HFF-Myc (cell line): ENCODE measurements at places on chromosomes 12 and 14.
A peak's percentile ranks its signal among the peaks of the same experiment; 100 is the strongest.

DNA sequence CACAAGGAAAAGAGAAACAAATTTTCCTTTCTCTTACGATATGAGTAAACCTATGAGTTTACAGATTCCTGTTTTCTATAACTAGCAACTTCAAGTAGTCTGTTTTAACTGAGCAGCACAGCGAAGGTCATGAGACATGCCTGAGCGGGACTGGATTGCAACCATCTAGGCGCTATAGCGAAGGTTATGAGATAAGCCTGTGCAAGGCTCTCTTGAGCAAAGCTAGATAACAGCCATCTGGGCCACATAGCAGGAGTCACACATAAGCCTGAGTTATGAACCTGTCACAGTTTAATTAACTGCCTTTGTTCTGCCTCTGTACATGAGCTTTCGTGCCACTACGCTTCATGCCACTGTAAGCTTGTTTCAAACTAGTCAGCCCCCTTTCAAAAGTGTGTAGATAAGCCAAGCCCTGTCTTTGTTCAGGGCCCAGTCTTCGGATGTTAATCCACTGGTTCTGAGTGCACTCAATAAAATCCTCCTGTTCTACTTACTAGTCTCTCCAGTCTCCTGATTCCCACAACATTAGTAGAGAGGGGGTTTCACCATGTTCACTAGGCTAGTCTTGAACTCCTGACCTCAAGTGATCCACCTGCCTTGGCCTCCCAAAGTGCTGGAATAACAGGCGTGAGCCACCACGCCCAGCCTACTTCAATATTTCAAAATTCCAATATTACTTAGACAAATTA lies 47.1 kb downstream of the SEC23A start:
- DNase-seq: no peak

DNA sequence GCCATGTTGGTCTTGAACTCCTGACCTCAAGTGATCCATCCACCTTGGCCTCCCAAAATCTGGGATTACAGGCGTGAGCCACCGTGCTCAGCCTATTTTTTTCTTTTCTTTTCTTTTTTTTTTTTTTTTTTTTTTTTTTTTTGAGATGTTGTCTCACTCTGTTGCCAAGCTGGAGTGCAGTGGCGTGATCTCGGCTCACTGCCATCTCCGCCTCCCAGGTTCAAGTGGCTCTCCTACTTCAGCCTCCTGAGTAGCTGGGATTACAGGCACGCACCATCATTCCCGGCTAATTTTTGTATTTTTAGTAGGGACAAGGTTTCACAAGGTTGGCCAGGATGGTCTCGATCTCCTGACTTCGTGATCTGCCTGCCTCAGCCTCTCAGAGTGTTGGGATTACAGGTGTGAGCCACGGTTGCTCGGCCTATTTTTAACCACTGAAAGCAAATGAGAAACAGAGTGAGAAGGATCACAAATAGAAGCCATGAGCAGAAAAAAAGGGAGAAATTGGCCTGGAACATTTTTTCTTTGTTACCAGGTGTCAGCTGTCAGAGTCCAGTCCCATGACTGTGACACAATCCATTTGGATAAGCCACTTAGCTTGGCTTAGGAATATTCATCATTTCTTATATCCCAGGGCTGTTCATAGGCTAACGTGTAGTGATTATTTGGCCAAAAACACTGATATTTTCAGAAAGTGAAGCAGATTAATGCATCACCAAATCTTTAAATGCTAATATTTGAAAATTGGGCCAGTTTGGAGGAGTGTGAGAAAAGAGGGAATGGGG lies 7.9 kb upstream of the NFKBIA start:
- DNase-seq: no peak

GRCh38 chr12:6765634-6766581 lies at the start of gene PTMS:
PTMS (plus strand) TSS chr12:6766363; CDS start chr12:6766706, 343 bp downstream.
- DNase-seq: peak; percentile 83

DNA sequence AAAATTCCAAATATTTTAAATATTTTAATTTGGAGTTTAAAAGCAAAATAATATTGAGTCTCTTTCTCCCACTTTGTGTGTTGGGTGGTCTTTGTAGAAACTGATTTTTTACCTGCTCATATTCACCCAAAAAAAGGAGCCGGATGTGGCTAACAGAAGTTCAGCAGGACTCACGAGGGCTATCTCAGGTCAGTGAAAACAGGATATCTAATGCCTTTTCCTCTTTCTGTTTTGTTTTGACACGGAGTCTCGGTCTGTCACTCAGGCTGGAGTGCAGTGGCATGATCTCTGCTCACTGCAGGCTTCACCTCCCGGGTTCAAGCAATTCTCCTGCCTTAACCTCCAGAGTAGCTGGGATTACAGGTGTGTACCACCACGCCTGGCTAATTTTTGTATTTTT lies 30.8 kb downstream of the COA8 start:
- no peak for DNase-seq

- no peak for DNase-seq
Measured at GRCh38 chr14:55026441-55026792, 482 bp downstream of the WDHD1 start.

GRCh38 chr12:87866578-87867292 lies 162.5 kb downstream of the C12orf50 start:
- DNase-seq: peak; percentile 27

DNA sequence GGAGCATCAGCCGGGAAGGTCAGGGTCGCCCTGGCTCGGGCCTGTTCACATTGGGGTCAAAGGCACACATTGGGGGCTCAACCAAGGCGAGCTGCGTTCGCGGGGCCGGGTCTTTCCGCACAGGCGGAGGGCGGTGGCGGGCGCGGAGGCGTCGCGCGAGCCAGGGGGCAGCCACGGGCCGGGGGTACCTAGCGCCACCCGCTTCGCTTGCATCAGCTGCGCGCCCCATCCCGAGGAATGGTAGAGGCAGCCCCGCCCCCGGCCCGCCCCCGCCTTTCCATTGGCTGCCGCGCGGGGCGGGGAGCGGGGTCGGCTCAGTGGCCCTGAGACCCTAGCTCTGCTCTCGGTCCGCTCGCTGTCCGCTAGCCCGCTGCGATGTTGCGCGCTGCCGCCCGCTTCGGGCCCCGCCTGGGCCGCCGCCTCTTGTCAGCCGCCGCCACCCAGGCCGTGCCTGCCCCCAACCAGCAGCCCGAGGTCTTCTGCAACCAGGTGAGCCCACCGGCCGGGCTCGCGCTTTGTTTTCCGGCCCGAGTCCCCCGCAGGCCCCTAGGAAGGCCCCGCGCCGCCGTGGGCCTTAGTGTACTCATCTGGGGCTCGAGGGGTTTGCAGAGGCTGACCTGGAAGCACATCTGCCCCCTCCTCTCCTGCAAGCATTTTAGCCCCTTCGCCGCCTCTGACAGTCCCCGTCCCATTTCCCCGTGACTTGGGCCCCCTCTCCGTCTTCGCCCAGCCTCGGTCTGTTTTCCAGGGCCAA lies at the start of gene ALDH2:
ALDH2 (plus strand) TSS at position 326 of the 754 bp plus-strand sequence; CDS start at position 376, 50 bp downstream.
- no peak for DNase-seq

DNA sequence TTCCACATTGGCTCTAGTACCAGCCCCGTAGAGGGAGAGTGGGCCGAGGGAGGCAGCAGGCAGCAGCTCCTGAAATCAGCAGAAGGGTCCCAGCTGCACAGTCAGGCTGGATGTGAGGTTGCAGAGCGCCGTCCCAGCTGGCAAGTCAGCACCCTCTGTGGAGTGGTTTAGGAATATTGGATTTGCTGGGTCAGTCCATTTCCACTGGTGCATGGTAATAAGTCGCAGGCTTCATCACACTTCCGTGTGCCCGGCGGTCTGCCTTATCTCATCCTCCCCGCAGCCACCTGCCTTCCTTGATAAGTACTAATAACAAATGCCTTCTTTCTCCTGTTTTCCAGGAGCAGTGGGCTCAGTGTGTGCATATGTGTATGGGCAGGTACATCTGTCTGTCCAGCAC lies 112.9 kb downstream of the TSPAN9 start:
- no peak for DNase-seq

DNA sequence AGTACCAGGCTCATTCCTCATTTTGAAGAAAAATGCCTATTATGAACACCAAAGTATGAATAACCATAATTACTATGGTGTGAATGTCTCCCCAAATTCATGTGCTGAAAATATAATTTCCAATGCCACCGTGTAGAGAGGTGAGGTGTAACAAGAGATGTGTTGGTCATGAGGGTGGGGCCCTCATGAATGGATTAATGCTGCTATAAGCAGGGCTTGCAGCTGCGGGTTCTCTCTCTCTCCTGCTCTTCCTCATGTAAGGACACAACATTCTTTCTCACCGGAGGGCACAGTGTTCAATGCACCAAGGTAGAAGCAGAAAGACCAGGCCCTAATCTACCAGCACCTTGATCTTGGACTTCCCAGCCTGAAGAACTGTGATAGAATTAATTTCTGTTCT lies 70.0 kb downstream of the TMTC1 start:
- no peak for DNase-seq

- DNase-seq: no peak
Measured at GRCh38 chr14:61614693-61615092, 80.6 kb upstream of the HIF1A start.

DNA sequence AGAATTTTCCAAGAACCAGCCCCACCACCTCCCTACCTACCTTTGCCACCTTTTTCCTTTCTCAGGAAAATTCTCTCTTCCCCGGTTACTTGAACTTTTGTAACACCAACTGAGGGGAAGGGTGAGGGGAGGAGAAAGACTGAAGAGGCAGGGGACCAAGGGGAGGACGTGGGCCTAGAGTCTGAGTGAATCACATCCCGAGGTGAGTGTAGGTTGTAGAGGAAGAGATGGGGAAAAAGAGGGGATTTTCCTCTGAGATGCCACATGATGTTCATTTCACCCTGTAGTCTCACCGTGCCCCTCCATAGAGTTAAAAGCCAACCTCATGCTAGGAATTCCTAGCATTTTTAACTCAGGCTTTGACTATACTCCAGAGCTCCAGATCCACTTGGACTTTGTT lies 311.8 kb downstream of the RPAP3 start:
- no peak for DNase-seq

DNA sequence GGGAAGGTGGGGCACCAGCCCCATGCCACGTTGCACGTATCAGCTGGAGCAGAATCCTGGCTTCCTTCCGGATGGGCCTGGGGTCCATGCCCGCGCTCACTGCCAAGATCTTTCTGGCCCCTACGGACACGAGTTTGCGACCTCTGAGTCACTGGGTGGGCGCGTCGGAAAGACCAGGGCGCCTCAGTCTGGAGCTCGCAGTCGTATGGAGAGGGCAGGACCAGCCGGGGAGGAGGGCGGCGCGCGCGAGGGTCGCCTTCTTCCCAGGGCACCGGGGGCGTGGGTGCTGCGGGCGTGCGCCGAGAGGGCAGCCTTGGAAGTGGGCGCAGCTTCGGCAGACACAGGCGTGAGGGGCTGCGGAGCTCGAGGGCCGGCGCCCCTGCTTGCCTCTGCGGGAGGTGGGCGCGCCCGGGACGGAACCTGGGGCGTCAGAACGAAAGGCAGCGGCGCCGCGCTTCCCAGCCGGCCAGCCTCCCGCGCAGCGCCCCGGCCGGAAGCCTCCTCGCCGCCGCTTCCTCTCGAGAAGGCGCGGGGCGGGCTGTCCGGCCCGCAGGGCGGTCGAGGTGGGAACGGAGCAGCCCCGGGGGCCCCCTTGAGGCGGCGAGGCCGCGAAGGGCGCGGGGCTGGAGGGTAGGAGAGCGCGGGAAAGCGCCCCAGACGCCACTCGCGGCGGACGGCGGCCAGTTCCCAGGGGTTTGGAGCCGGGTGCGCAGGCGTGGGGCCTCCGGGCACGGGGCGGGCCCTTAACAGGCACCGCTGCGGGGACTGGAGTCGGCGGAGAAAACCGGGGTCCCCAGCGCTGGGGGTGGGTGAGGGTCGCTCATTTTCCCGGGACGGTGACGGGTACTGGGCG lies at the start of gene ARL6IP4:
ARL6IP4 (plus strand) TSS at position 499 of the 853 bp plus-strand sequence. CDS start 459 bp downstream, outside the sequence.
- no peak for DNase-seq

DNA sequence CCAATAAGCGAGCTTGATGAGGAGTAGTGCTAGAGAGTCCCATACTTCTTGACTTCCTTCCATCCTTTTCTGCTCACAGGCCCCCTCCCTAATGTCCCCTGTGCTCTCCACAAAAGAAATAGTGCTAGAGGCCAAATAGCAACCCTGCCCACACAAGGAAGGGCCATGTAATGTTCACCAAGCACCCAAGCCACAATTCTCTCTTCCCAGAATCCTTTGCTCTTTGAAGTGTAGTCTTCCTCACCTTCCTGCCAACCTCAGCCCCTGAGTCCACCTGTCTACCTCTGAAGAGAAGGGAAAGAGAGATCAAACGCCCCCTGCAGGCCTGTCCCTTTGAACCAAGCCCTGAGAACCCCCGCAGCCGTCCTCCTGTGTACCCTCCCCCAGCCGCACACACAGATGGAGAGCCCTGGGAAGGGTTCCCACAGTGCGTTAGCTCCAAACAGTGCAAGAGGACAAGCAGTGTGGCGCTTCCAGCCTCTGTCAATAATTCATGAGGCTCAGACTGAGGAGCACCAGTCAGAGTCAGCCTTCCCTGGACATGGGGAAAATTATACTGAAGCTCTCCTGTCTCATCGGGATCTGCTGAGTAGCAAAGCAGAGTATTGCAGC lies 1.9 kb upstream of the DHRS4 start:
- DNase-seq: no peak

GRCh38 chr14:51604073-51604472 lies 47.6 kb upstream of the FRMD6 start:
- peak; percentile 59 for DNase-seq

DNA sequence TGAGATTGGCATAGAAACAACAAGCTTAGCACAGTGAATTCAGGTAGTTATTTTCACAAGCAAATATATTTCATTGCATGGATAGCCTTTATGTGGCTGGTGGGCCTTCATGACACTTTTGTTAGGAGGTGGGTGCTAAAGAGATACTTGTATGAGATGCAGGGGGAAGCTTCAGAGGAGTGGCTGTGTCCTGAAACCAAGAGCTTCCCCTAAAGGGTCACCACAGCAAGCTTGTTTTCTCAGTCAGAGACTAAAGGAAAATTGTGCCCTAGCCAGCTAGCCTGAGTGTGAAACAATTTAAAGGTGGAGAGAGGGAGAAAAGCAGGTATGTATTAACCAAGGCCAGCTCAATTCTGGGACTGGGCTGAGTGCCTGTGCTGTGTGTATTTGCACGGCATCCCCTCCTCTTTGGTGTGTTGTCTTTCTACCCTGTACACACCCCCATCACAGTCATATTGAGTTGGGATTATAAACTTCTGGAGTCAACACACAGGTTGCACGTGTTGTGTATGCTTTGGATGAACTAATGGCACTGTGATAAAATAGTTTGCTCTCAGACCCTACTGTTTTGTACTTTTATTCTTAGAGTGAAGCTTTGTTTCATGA lies 79.2 kb downstream of the RASSF8 start:
- no peak for DNase-seq

DNA sequence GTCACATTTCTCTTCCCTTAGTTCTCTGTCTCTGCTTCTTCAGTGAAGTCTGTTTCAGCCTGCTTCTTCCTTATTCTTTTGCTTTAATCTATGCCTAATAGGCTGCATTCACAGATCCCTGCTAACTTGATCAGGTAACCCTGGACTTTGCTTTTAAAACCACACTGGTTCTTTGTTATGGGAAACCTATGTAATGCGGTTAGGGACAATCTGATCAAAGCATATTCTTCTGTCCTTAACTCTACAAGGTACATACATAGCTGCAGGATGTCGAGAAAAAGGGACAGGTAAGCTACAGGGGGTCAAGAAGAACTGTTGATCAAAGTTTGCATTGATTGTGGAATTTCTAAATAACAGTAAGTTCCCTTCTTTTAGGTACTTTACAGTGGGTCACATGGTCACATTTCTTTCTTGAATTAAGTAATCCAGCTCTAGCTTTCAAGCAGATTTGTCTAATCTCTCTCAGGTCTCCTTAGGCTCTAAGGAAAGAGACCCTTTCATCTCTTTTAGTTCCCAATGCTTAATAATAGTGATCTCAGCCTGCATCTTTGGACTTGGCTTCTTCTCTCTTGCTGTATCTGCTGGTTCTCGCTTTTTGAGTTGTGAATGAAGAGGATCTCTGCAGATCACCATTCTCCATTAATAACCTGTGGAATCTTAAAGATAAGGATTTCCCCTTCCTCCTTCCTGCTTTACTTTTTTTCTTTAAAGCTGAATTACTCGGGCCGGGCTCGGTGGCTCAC lies 3.8 kb downstream of the COPZ1 start:
- DNase-seq: no peak
